ENCODE measurements at places on chromosomes 16 and 17.

DNA sequence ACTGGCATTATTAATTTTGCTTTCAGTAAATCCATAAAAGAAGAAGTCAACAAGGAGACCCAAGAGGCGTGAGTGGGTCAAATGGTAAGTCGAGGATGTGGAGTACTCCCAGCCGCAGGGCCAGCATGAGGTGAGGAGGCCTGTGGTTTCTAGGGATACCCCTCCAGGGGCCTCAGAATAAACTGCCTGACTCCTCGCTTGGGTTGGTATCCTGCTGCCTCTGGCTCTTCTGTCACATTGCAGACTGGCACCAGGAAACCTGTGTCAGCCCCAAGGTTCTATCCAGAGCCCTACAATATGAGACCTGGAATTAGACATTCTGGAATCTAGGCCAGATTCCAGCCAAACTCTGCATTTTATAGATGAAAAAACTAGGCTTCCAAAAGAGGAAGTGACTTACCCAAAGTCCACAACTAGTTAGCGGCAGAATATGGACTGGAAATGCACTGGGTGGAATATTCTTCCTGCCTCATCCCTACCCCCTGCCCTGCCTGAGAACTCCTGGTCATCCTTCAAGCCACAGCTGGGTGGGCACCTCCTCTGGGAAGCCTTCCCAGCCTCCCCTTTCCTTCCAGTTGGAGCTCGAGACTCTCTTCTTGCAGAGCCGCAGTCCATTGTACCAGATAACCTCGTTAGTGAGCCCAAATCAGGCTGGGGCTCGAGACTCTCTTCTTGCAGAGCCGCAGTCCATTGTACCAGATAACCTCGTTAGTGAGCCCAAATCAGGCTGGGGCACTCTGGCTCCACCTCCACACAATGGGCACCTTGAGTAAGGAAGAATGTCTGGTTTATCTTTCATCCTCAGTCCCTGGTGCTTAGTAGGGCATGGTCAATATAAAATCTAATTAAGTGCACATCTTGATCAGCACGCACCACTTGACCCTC lies 22.6 kb downstream of the C17orf67 start:
- DNase-seq = no peak

- no peak for DNase-seq
Observed at GRCh38 chr16:81415751-81416150, 28.9 kb upstream of the CMIP start.

DNA sequence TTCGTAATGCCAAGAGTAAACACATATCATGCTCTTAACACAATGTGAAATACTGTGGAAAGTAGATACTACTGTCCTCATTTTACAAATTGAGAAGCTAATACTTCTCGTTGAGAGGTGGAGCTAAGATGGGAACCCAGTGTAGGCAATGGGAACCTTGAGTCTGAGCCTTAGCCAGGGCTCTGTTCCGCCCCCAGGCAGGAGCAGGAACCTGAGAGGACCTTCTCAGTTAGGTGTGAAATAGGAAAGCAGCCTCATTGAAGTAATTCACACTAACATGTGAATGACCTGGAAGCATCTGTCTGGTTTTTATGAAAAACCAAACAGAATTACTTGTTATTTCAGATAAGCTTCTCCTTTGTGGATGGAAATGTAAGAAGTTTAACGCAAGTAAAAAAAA lies 62.6 kb upstream of the RBFOX1 start:
- DNase-seq = no peak

DNA sequence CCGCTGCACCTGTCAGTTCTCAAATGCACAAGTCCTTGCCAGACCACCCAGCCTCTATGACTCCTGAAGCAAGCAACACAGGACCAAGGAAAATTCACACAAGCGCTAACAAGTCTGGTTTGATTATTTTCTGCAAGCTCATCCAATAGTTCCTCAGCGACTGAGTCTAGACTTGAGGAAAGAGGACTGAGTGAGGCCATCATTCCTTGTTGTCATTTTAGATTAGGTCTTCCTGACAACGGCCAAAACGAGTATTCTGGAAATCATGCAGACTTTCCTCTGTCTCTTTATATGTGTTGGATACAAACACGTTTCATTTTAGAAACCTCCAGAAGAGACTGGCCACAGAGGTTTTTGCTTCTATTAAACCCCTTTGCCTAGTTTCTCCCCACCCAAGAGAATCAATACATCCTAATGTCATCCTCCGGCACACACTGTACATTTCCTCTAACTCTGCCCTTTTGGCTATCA lies 561 bp downstream of the CCDC47 start:
- DNase-seq = no peak

GRCh38 chr17:17387498-17388362 lies 84.6 kb downstream of the NT5M start:
- DNase-seq = no peak

DNA sequence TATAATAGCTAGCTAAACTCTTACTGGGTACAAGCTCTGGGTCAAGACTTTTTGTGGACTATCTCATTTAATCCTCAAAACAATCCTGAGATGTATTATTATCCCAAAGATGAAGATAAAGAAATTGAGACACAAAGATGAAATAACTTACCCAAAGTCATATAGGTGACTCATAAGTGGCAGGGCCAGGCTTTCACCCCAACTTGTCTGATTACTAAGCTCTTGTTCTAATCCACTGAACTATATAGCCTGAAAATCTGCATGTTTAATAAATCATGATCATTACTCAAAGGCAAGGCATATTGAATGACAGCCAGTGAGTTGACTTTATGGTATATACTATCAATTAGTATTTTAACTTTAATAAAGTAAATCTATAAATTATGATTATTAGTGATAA lies 77.4 kb downstream of the SKAP1 start:
- DNase-seq = no peak

- DNase-seq = peak; percentile 6
Observed at GRCh38 chr16:51818342-51818944, 667.4 kb upstream of the SALL1 start.

DNA sequence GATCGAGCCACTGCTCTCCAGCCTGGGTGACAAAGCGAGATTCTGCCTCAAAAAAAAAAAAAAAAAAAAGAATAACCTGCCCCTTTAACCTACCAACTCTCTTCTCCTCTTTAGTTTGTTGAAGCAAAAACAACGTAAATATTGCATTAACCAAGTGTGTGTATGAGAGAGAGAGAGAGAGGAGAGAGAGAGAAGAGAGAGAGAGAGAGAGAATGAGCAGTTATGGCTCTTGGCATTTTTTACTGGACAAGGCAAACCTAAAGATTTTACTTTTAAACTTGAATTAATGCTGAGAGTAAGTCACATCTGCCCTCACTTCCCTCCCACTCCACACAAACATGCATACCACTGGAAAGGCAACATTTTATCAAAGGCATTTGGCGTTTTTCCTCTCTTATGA lies 3.0 kb upstream of the SLFN5 start:
- DNase-seq = no peak

DNA sequence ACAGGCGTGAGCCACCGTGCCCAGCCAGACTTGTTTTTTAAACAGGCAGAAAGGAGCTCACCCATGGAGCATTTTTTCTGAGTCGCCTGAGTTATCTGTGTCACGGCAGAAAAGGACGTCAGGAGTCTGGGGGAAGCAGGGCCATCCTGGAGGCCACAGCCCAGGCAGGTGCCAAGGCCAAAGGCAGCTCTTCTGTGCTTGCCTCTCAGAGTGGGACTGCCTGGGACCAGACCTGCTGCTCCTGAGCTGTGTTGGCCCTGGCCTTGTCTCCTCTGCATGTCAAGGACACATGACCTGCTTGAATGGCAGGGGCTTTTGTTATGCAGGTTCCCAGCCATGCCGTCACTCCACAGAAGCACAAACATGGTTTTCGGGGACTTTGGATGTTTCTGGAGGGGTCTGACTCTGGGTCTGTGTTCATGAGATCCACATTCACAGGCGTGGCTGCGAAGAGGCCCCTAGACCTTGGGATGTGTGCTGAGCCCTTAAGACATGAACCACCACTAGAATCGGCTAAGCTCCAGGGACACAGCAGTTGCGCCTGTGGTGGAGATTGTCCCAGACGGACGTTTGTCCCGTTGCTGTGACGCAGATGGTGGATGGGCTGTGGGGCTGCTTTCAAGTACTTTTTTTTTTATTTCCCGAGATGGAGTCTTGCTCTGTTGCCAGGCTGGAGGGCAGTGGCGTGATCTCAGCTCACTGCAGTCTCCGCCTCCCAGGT lies 33.8 kb downstream of the FOXK2 start:
- DNase-seq = no peak

DNA sequence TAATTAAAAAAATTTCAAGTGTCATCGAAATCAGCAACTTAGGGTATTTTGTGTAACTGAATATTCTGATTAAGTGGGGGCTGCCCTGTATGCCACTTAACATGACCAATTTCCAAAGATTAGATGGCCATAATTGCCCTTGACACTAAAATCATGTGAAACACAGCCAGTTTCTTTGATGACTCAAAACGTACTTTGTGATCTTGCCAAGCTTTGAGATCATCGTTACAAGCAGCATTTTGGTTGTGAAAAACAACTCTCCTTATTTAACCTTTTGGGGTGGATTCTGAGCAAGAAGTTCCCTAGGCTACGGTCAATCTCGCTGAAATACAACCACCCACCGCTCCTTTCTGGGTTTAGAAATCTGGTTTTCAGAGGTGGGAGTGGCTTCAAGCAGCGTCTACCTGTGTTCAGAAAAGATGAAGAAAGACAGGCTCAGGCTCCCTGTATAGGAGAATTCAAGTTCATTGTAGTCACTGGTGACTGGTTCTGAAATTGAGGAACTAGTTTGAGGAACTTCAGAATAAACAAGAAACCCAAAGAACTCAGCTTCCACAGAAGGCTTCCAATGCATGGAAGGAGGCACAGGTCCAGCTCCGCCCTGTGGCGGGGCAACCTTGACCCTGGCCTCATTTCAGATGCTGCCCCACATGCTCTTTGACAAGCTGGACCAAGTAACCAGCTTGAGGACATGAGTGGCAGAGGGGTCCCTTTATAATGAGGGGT lies 9.4 kb downstream of the MAP3K14 start:
- no peak for DNase-seq

DNA sequence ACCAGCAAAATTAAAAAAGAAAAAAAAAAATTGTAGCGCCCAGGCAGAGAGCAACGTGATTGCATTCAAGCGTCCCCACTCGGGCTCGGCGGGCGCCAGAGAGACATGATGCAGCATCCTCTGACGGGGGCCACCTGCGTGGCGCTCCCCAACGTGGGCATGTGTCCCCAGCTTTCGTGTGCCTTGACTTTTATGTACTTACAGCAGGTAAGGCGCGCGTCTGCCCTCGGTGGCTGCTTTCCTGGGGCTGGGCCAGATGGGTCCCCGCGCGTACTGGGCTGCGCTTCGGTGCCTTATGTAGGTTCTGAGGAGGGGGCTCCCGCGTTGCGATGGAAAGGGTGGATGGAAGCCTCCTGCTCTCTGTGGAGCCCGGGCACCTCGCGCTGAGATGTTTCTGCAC lies 28.4 kb upstream of the RBFOX1 start:
- DNase-seq = no peak

DNA sequence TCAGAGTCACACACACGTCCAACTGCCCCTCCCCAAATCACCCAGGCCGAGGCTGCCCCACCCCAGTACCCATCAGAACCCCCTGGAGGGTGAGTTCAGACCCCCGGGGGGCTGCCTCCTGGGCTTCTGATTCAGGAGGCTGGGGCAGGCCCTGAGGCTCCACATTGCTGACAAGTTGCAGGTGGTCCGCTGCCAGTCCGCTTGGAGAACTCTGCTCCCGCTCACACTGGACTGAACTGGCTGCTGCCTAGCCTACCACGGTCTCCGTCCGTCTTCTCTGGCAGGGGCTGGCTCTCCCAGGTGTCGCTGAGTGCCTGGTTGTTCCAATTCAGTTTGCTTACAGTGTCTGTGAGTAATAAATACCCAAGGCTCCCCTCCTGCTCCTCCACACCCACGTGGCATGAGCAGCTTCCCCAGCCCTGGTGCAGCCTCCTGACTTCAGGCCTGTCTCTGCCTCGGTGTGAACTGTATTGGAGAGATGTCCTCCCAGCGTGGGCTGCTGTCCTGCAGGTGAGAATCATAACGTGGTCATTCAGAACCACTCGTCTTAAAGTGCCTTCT lies 163.4 kb downstream of the LAT start:
- DNase-seq = peak; percentile 22

DNA sequence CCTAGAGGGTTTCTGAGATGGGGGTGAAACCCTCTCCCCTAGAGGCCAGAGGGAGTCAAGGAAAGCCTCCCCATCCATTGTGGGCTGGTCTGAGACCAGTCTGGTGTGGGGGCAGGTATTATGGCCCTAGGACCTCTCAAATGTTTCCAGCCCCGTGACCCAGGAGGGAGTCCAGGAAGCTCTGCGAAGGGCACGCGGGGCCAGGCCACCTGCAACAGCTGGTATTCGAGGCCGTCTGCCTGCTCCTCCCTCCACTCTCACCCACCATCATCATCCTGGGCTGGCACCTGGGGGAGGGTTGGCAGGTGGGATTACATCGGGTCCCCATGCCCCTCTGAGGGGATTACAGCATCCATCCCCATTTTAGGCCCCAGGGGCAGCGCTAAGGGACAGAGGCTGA lies 38.1 kb upstream of the DLX4 start:
- DNase-seq = no peak

GRCh38 chr17:10360578-10360977 lies 12.2 kb downstream of the MYH13 start:
- DNase-seq = no peak

- no peak for DNase-seq
Observed at GRCh38 chr16:49623501-49624266, 232.2 kb downstream of the ZNF423 start.

GRCh38 chr17:56440419-56440818 lies 153.1 kb upstream of the NOG start:
- no peak for DNase-seq
